ENCODE measurements at places on chromosomes 5 and 9.
A peak's percentile ranks its signal among the peaks of the same experiment; 100 is the strongest.

- DNase-seq, result no peak
- no peaks in the 10 kb centered on the region for H3K27me3 ChIP-seq
- H3K36me3 ChIP-seq, result no peaks in the 10 kb centered on the region
- H3K27ac ChIP-seq, result no peak overlapping the region
- no peak overlapping the region for H3K4me3 ChIP-seq
- H3K4me1 ChIP-seq, result no peaks in the 10 kb centered on the region
Measured at GRCh38 chr5:153901449-153901848, 137.3 kb downstream of the FAM114A2 start.

GRCh38 chr9:5577225-5577624 is 51.7 kb upstream of the RIC1 start:
- no peaks in the 10 kb centered on the region for H3K4me1 ChIP-seq
- no peak overlapping the region for H3K4me3 ChIP-seq
- H3K27me3 ChIP-seq, result no peaks in the 10 kb centered on the region
- no peak for DNase-seq
- H3K36me3 ChIP-seq, result no peaks in the 10 kb centered on the region

DNA sequence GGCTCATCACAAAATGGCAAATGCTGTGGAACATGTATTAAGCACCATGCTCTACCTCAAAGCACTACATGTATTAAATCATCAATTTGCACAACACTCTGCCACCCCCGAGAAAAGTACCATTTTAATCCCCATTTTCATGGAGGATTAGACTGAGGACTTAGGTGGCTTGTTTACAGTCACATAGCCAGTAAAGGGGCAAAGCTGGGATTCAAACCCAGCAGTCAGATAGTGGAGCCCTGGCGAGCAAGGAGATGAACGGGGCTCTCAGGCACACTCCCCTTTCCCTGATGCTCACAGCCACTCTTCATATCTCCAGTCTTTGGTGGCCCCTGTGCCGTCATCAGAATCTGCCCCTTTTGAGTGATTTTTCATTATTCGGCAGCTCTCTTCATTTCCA is 262.9 kb downstream of the DIRAS2 start:
- H3K4me1 ChIP-seq, result no peaks in the 10 kb centered on the region
- no peak overlapping the region for H3K27ac ChIP-seq
- no peak overlapping the region for H3K4me3 ChIP-seq
- DNase-seq, result no peak
- H3K36me3 ChIP-seq, result no peaks in the 10 kb centered on the region

DNA sequence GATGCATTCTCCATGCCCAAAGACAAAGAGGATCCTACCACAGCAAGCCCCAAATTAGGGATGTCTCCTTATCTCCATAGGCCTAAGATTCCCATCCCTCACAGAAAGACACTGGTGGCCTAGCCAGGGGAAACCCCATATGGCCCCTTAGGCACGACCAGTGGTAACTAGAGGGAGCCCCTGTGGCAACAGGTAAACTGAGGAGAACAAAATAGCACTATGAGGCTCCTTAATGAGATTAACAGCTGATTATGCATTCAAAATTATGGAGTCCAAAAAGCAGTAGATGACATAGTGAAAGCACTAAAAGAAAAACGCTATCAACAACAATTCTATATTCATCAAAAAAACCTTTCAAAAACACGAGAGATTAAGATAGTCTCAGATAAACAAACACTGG is 234.0 kb downstream of the DIRAS2 start:
- no peak for DNase-seq
- H3K27me3 ChIP-seq, result no peaks in the 10 kb centered on the region
- no peaks in the 10 kb centered on the region for H3K4me1 ChIP-seq
- H3K27ac ChIP-seq, result no peak overlapping the region

- H3K4me1 ChIP-seq, result no peaks in the 10 kb centered on the region
- H3K27ac ChIP-seq, result no peak overlapping the region
- no peaks in the 10 kb centered on the region for H3K36me3 ChIP-seq
- no peak for DNase-seq
- H3K4me3 ChIP-seq, result no peak overlapping the region
Measured at GRCh38 chr5:127985811-127986325, 97.7 kb upstream of the SLC12A2 start.

DNA sequence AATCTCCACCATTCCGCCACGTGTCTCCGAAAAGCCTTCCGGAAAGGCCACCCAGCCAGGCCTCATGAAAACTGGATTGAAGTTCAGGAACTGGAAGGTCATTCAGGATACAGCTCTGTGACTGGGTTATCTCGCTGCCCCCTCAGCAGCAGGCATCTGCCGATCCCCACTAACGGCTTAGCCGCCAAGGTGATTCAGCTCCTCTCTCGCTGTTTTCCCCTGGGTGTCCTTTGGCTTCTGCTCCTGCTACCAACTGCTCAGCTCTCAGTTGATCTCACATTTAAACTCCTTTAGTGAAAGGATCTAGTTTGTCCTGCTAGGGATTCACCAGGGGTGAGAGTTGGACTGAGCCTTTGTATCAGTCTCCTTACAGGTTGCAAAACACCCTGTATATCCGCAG is 2.2 kb upstream of the GDNF start:
- H3K36me3 ChIP-seq, result no peaks in the 10 kb centered on the region
- H3K4me3 ChIP-seq, result no peak overlapping the region
- H3K27ac ChIP-seq, result no peak overlapping the region
- no peak for DNase-seq
- peaks cover 75% of the 10 kb centered on the region for H3K27me3 ChIP-seq

GRCh38 chr5:108508979-108509378 is 127.1 kb upstream of the FBXL17 start:
- no peaks in the 10 kb centered on the region for H3K27me3 ChIP-seq
- no peak for DNase-seq
- no peaks in the 10 kb centered on the region for H3K4me1 ChIP-seq
- no peaks in the 10 kb centered on the region for H3K36me3 ChIP-seq
- H3K27ac ChIP-seq, result no peak overlapping the region

GRCh38 chr5:142753116-142753631 is 17.0 kb upstream of the ARHGAP26 start:
- H3K4me1 ChIP-seq, result no peaks in the 10 kb centered on the region
- H3K27me3 ChIP-seq, result no peaks in the 10 kb centered on the region
- DNase-seq, result no peak
- no peak overlapping the region for H3K4me3 ChIP-seq

DNA sequence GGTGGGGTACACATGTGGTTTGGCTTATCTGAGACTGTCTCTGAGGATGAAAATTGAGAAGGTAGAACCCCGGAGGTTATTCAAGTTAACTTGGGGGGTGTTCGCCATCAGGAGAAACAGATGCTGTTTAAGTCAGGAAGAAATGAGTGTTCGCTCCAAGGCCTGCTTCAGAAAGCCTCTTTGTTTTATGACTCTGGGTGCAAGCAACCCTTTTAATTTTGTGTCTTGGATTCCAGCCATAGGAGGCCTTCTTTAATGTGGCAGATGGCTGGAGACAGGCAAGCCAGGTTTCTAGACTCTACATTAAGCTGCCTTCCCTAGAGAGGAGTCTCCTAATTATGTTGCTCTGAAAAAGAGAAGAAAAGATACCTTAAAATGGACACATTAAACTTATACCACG is 4.2 kb upstream of the SMAD5 start:
- DNase-seq, result no peak
- no peaks in the 10 kb centered on the region for H3K27me3 ChIP-seq
- H3K36me3 ChIP-seq, result no peaks in the 10 kb centered on the region
- H3K4me3 ChIP-seq, result no peak overlapping the region

DNA sequence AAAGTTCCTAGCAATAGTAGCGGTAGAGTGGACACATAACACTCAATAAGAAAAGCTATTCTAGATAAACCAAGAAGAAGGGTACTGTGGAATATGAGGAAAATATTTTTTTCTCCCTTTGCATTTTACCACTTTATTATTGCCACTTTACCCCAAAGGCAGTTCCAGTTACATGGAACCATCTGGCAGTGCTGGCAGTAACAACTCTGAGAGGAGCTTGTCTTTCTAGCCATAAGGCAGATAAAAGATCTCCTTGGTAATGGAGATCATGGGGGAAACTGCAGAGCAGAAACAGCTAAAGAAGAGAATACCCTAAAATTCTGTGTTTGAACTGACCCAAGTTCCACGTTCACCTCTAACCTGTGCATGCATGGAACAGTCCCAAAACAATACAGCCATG is 38.5 kb downstream of the UBTD2 start:
- H3K27me3 ChIP-seq, result no peaks in the 10 kb centered on the region
- H3K27ac ChIP-seq, result no peak overlapping the region
- H3K4me1 ChIP-seq, result no peaks in the 10 kb centered on the region
- H3K36me3 ChIP-seq, result peaks cover 8% of the 10 kb centered on the region
- no peak for DNase-seq

GRCh38 chr9:75666856-75667554 is 223.5 kb upstream of the PCSK5 start:
- peak; percentile 12 for DNase-seq
- H3K4me3 ChIP-seq, result no peak overlapping the region
- no peak overlapping the region for H3K27ac ChIP-seq
- peaks cover 4% of the 10 kb centered on the region for H3K4me1 ChIP-seq
- H3K27me3 ChIP-seq, result no peaks in the 10 kb centered on the region

GRCh38 chr5:41346609-41347008 is 133.3 kb upstream of the C6 start:
- no peak overlapping the region for H3K27ac ChIP-seq
- no peak overlapping the region for H3K4me3 ChIP-seq
- DNase-seq, result no peak
- no peaks in the 10 kb centered on the region for H3K27me3 ChIP-seq
- no peaks in the 10 kb centered on the region for H3K36me3 ChIP-seq

GRCh38 chr5:118554981-118555380 is 433.4 kb downstream of the DTWD2 start:
- H3K27ac ChIP-seq, result no peak overlapping the region
- no peaks in the 10 kb centered on the region for H3K4me1 ChIP-seq
- H3K36me3 ChIP-seq, result no peaks in the 10 kb centered on the region
- DNase-seq, result no peak

DNA sequence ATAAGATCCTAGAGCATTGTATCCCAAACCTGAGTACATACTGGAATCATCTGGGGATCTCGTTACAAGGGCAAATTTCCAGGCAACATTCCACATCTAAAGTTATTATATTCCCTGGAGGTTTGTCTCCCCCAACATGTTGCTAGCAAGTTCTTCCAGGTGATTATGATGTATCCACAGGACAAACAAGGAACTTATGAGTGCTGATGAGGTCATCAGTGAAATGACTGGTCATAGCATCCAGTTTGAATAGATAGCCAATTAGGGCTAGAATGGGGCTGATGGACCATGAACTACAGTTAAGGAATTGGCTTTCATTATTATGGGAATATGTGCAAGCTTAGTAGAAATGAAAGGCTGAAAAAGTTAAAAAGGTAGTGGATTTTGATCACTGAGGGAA is 115.2 kb downstream of the CWC27 start:
- no peaks in the 10 kb centered on the region for H3K36me3 ChIP-seq
- H3K4me3 ChIP-seq, result no peak overlapping the region
- H3K27me3 ChIP-seq, result no peaks in the 10 kb centered on the region
- no peak for DNase-seq
- H3K27ac ChIP-seq, result no peak overlapping the region

- H3K27me3 ChIP-seq, result no peaks in the 10 kb centered on the region
- H3K27ac ChIP-seq, result no peak overlapping the region
- DNase-seq, result no peak
- H3K36me3 ChIP-seq, result no peaks in the 10 kb centered on the region
- H3K4me1 ChIP-seq, result no peaks in the 10 kb centered on the region
Measured at GRCh38 chr5:33408816-33409215, 31.9 kb upstream of the TARS1 start.

- no peaks in the 10 kb centered on the region for H3K4me1 ChIP-seq
- no peak overlapping the region for H3K27ac ChIP-seq
- no peaks in the 10 kb centered on the region for H3K36me3 ChIP-seq
- H3K27me3 ChIP-seq, result peaks cover 10% of the 10 kb centered on the region
- H3K4me3 ChIP-seq, result no peak overlapping the region
Measured at GRCh38 chr5:66669862-66670195, 73.6 kb downstream of the MAST4 start.

DNA sequence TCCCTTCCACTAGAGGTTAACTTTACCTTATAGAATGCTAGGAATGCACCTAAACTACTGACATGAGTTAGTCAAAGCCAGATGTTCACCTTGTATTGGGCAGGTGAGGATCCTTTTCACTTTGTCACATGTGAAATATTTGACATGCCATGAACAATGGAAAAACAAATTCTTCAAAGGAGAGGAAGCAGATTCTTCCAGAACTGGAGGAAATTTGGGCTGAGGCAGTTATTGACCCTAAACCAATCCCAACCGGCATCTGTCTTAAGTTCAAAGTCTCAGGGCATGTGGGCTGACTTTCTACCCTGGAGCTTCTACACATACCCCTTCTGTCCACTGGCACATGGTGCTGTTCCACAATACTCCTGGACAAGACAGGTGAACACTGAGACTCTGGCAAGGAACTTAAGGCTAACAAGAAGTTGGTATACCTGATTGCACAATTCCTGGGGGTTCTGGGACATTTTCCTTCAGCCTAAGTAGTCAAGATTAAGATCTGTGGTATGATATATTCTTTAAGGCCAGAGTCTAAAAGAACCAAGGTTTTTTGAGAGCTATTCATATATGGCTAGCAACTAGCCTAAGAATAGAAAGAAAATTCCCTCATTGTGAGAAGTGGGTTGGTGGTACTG is 2.6 kb downstream of the VLDLR start:
- H3K4me3 ChIP-seq, result no peak overlapping the region
- H3K27ac ChIP-seq, result no peak overlapping the region
- H3K36me3 ChIP-seq, result no peaks in the 10 kb centered on the region
- peaks cover 12% of the 10 kb centered on the region for H3K4me1 ChIP-seq

- no peak overlapping the region for H3K4me3 ChIP-seq
- no peaks in the 10 kb centered on the region for H3K36me3 ChIP-seq
- no peak overlapping the region for H3K27ac ChIP-seq
Measured at GRCh38 chr9:96621618-96622017, 2.0 kb upstream of the CDC14B start.

- no peaks in the 10 kb centered on the region for H3K36me3 ChIP-seq
- no peaks in the 10 kb centered on the region for H3K27me3 ChIP-seq
- H3K4me3 ChIP-seq, result no peak overlapping the region
- DNase-seq, result no peak
Measured at GRCh38 chr5:56327809-56328208, 94.7 kb upstream of the ANKRD55 start.

GRCh38 chr9:4852419-4852818 is 59.7 kb downstream of the RCL1 start:
- no peak overlapping the region for H3K4me3 ChIP-seq
- peaks cover 6% of the 10 kb centered on the region for H3K36me3 ChIP-seq
- peaks cover 4% of the 10 kb centered on the region for H3K4me1 ChIP-seq
- no peak overlapping the region for H3K27ac ChIP-seq
- no peak for DNase-seq

DNA sequence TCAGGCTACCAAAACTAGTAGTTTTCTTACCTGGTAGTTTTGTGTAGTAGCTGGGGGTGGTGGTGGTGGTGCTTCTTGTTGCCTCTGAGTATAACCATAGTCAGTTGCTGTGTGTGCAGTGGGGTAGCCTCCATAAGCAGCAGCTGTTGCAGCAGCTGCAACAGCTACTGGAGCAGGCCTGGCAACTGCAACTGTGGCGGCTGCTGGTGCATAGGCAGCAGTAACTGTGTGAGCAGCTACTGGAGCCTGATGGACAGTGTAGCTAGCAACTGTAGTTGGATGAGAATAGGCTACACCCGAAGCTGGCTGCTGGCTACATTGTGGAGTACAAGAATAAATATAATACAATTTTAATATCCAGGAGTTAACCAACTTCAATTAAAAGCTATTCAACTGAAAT is 24.7 kb downstream of the ZFR start:
- H3K36me3 ChIP-seq, result peaks cover 32% of the 10 kb centered on the region
- no peak for DNase-seq
- no peaks in the 10 kb centered on the region for H3K4me1 ChIP-seq
- no peak overlapping the region for H3K27ac ChIP-seq
